ENCODE measurements at places on chromosomes 12 and 14. TPM values are rescaled to one million over a fixed set of nuclear protein-coding genes. Genes with fewer than 3 reads are reported as not detected.

The ETFBKMT gene
- 2.4 TPM for total RNA-seq

The PA2G4 gene
- 128 TPM for total RNA-seq

- DNase-seq: peak; percentile 80
Measured at GRCh38 chr12:2171672-2172426, 119.1 kb downstream of the CACNA1C start.

- peak; percentile 76 for DNase-seq
Measured at GRCh38 chr12:116879509-116880212, 1.6 kb downstream of the HRK start.

DNA sequence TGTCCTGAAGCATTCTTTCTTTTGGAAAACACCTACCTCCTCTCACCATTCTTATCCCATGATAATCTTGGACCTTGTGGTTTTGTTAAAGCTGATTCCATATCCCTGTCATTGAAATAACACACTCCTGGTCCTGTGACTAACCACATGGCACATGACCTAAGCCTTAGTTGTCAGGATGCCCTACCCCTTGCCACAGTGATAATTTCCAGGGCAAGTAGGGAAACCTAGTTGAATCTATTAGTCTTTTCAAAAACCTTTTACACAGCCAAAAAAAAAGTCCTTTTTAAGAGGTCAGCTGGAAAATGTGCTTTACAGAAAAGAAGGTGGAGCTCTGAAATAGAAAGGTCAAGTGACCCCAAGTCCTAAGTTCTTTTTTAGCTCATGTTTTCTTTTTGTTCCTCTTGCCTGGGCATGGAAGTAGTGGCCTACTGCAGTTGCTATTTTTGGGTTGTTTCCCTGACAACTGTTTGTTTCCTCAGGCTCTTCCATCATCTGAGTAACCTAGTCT is 608.4 kb downstream of the LRFN5 start:
- no peak for DNase-seq

DNA sequence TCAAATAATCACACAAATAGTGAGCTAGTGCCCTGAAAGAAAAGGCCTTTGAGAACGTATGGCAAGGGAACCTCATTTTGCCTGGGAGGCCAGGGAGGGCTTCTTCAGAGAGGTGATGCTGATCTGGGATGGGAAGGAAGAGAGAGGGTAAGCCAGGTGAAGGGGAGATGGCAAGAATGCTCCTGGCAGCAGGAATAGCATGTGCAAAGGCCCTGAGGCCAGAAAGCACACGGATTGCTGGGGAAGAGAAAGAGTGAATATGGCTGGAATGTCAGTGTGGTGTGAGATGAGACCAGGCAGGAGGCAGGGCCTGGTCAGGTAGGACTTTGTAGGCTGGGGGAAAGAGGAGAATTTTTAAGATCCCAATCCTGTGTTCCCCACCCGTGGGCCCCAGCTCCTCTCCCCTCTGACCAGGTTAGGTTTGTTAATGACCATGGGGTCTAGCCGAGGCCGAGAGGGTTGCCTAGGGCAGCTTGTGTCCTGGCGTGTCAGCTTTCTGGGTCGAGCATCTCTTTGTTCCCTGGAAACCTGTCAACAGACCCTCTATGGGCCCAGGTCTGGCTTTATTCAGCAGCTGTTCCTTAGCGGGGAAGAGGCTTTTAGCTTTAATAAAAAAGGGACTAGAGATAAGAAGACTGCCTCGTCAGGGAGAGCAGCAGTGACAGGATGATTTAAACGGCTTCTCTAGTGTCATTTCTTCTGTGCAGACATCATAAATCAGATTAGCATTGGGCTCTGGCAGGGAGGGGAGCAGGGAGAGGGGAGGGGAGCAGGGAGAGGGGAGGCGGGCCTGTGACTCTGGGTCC is 123.4 kb downstream of the ADCK1 start:
- DNase-seq: no peak

DNA sequence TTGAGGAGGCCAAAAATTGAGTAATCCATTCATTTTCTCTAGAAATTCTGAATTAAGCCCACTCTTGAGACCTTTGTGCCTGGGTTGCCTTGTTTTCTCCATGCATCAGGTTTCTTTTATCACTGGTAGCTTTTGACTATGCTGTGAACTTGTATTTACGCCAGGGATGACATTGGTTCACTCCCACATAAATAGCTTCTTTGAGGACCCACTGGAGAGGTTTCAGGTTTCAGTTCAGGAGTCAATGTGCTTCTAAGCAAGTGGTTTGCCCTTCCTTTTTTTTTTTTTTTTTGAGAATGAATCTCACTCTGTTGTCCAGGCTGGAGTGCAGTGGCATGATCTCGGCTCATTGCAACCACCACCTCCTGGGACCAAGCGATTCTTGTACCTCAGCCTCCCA is 10.2 kb upstream of the SLC17A8 start:
- DNase-seq: no peak

DNA sequence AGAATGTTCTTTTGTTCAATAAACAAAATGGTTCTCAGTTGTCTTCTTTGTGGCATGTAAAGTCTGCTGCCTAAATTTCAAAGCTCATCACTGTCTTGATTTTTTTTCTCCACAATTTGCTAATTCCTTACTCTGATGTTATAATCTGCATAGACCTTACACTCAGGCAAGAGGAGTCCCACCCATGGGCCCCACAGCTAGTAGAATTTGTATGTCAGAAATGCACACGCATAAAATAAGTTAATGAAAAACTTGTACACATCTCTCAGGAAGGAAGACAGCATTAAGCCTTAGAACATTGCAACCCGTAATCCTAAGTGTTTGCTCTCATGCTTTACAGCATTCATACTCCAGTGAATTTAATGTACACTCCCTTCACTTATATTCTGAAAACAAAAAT is 280.8 kb downstream of the ATXN7L3B start:
- no peak for DNase-seq

GRCh38 chr14:89279649-89280232 is 137.3 kb downstream of the FOXN3 start:
- DNase-seq: no peak

- no peak for DNase-seq
Measured at GRCh38 chr14:37406095-37406494, 189.0 kb downstream of the FOXA1 start.

DNA sequence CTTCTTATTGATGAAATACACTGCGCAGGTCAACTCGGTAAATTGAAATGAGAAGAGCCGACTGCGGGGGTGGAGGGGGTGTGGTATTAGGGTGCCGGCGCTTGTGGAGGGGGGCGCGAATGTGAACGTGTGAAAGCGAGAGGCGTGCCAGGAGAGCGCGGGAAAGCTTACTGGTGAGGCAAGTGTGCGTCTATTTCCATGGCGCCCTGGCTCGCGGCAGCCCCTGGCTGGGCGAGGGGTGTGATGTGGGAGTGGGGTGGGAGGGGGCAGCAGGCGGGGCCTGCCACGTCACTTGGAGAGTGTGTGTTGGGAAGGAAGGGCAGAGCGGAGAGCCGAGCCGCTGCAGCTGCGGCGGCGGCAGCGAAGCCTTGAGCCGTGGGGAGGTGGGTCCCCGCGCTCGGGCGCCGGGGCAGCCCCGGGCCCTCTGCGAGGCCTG is 88.8 kb downstream of the GALNT8 start:
- peak; percentile 94 for DNase-seq

Measured in endodermal cell (in vitro differentiated cells).